ENCODE measurements at places on chromosomes 12 and 14.

- DNase-seq: no peak
Observed at GRCh38 chr12:46089414-46090162, 99.2 kb upstream of the SCAF11 start.

DNA sequence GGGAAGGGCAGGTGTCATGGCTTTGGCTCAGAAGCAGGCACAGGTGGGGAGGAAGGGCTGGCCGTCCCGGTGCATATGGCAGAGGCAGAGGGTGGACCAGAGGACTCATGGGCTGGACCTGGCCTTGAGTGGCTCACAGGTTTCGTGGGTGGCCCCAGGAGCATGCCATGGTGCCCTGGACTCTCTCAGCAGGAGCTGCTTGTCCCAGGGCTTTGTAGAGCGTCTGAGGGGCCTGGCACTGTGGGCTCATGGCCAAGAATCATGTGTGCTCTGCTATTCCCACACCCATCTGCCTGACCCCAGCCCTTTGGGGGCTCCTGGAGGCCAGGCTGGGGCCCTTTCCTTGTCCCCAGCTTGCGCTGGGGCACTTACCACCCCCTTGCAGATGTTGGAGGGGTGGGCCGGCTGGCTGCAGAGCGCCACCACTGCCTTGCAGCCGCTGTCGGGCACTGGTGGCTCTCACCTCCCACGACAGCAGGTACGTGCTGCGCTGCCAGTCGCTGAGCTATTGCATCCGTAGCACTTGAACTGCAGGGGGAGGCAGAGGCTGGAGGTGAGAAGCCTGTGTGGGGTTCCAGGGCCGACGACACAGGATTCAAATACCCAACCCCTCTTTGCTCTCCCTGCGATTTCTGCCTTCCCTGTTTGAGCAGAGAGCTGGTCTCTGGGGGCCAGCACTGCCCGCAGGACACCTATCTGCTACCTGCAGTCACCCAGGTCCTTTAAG, 187.4 kb upstream of the PRMT8 start:
- DNase-seq: no peak

- no peak for DNase-seq
Observed at GRCh38 chr14:33529787-33530757, 420.8 kb downstream of the EGLN3 start.

- no peak for DNase-seq
Observed at GRCh38 chr12:175759-176158, 38.2 kb downstream of the SLC6A12 start.

- DNase-seq: no peak
Observed at GRCh38 chr14:103377522-103378037, 7.6 kb upstream of the MARK3 start.

GRCh38 chr12:104681012-104681690, 224.4 kb downstream of the CHST11 start:
- DNase-seq: no peak

DNA sequence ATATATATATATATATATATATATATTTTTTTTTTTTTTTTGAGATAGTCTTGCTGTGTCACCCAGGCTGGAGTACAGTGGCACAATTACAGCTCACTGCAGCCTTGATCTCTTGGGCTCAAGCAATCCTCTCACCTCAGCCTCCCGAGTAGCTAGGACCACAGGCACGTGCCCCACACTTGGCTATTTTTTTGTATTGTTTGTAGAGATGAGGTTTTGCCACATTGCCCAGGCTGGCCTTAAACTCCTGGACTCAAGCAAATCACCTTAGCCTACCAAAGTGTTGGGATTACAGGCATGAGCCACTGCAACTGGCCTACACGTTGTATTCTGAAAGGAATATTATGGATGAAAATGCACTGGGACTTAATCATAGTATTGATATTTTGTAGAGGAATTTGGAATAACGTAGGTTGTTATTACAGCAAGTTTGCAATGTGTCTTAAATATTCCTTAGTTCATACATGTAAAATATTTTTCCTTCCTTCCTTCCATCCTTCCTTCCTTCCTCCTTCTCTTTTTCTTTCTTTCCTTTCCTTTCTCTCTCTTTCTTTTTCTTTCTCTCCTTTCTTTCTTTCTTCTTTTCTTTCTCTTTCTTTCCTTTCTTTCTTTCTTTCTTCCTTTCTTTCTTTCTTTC, 862 bp downstream of the KLRB1 start:
- no peak for DNase-seq
